Thymus (tissue), 14 donors: ENCODE measurements at places on chromosomes 7 and 10.

- peak; percentile 28 for DNase-seq
Observed at GRCh38 chr7:55127622-55128081, 108.8 kb downstream of the EGFR start.

- DNase-seq, result no peak
Observed at GRCh38 chr7:36567699-36568451, 156.4 kb downstream of the AOAH start.

- no peak for DNase-seq
Observed at GRCh38 chr7:21407796-21408480, 19.9 kb upstream of the SP4 start.

DNA sequence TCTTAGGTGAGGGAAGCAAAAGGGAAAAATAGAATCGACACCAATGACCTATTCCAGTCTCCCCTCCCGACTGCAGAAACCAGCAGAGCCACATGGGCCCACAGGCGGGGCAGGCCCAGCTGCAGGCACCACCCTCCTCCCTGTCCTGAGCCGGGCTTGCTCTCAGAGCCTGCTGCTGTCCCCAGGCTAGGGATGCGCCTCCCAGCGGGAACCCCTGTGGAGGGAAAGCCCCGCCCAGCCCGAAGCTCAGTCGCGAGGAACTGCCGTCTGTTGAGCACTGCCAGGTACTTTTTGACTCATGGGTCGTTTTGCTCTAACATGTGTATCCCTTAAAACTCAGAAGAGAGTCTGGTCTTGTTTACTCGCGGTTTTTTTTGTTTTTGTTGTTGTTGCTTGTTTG, 124.5 kb upstream of the RET start:
- no peak for DNase-seq

DNA sequence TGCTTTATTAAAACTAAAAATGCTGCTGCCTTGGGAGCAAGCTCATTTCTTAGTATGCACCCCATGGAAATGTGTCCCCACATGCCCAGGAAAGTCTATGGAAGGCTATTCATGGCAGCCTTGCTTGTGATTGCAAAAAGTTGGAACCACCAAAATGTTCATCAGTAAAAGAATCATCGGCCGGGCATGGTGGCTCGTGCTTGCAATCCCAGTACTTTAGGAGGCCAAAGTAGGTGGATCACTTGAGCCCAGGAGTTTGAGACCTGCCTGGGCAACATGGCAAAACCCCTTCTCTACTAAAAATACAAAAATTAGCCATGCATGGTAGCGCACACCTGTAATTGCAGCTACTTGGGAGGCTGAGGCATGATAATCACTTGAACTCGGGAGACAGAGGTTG, 79.8 kb downstream of the ARHGAP22 start:
- no peak for DNase-seq

DNA sequence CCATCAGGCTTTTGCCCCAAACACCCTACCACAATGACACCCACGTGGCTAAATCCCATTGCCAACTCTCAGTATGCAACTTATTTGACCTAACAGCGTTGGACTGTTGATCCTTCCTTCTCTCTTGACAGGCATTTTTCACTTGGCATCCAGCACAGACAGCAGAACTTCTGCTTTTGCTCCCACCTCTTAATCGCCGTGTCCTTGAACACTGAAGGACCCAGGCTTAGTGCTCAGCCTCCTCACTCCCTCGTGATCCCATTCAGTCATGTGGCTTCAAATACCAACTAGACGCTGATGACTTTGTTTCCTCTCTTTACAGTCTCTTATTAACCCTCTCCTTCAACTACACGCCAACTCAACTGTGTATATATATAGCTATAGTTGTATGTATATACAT, 25.0 kb downstream of the ZFAND2A start:
- DNase-seq, result no peak

DNA sequence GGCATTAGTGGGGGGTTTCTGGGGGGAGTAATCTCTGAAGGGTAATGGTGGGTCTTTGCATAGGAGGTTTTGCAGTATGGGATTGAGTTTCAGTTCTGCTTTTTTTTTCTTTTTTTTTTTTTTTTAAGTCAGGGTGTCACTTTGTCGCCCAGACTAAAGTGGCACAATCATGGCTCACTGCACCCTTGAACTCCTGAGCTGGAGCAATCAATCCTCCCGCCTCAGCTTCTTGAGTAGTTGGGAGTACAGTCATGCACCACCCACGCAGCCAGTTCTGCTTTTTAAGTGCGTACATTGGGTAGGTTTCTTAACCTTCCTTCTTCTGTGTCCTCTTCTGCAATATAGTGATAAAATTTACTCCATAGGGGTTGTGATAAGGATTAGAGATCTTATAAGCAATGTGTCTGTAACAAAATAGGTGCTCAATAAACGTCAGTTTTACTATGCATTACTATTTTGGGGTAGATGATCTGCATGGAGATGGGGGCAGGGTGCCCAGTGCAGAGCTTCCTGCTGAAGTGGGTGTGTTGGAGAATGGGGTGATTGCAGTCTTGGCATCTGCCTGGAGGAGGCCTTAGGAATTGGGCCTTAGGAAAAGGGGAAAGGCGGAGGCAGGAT, 9.6 kb downstream of the KAZALD1 start:
- DNase-seq, result no peak

- DNase-seq, result peak; percentile 15
Observed at GRCh38 chr7:121107923-121108498, 119.5 kb downstream of the CPED1 start.

GRCh38 chr10:35456153-35456720, 119.9 kb downstream of the CCNY start:
- DNase-seq, result no peak

- DNase-seq, result no peak
Observed at GRCh38 chr7:148726385-148726784, 27.7 kb downstream of the CUL1 start.

DNA sequence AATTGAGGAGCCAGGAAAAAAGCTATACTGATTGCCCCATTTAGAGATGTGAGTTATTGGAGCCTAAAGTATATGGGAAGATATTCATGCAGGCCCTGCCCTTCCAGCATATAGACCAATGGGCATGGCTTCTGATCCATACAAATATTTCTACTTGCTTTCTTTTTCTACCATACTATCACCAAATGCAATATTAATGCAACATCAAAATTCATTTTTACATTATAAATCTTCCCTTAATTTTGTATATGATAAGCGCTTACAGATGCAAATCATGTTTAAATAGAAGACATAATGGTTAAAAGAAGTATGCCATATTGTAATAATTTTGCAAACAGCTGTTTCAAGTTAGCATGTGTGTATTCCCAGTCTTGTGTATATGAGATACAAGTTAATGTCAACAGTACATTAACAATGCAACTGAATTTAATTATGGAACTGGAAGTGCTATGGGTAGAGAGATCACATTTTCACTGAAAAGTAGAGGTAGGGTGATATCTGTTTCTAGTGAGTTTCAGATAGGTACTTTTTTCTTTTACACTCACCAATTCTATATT, 24.6 kb upstream of the WNT16 start:
- DNase-seq, result no peak

GRCh38 chr10:32131388-32131787, 75.2 kb upstream of the KIF5B start:
- DNase-seq, result no peak

DNA sequence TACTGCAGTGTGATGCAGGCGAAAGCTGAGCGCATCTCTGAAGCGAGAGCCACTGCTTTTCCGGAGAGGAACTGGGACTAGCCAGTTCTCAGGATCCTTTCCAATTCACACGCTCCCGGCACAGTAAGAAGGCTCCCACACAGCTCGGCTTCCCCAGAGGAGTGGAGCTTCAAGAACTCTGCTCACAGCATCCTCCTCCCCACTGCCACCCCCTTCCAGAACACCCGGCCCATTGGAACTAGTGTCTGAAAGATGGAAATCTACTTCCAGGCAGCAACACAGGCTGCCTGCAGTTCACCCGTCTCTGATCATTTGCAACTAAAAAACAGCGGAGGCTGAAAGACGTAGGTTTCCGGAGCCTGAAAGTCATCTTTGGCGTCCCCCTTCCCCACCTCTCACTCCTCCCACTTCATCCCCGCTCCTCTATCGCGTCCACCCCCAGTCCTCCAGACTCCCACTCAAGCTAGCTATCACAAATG, at the start of gene DGKB:
Gene DGKB (minus strand): TSS at position 163 of the 479 bp plus-strand sequence.
- DNase-seq, result no peak

- no peak for DNase-seq
Observed at GRCh38 chr10:66071907-66072306, 853.9 kb upstream of the LRRTM3 start.

DNA sequence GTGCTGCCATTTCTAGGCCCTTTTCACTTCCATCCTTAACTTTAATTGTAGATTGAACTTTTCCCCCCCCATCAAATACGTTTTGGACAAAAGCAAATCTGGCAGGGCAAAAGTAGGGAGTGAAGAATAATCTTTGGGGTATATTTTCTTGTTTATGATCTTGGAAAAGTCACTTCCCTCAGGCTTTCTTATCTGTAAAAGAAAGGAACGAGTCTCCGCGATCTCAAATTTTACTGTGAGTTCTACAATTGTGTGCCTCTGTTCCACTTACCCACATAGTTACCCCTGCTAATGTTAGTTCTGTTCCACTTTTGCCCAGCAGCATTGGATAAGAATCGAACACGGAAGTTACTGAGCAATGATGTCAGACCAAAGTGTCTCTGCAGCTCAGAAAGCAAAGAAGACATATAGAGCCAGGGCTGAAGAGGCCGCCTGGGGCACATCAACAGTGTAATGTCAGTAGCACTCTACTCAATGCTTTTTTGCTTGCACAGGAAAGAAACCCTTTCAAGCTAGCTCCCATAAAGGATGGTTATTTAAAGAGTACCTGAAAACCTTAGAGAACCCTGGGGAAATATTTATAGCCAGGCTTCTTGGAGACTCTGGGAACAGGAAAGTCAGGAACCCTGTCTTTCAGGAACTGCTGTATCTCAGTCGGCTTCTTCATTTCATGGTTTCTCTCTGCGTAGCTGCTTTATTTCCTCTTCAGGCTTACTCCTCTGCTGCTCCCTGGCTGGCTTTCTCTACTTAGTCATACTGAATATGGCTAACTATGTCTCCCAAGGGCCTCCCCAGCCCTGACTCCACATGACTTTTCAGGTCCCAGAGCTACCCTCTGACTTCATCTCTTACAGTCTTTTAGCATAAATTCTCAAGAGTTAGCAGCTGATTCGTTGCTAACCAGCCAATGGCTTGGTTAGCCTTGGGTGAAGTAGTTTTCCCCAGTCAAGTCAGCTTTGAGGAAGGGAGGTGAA, 123.7 kb upstream of the FAM3C start:
- DNase-seq, result no peak
